ENCODE measurements at places on chromosomes 7 and 10.

- DNase-seq: no peak
Observed at GRCh38 chr10:110546077-110546476, 21.4 kb upstream of the SMC3 start.

- DNase-seq: no peak
Observed at GRCh38 chr10:95756809-95757684, 1.1 kb downstream of the ENTPD1 start.

DNA sequence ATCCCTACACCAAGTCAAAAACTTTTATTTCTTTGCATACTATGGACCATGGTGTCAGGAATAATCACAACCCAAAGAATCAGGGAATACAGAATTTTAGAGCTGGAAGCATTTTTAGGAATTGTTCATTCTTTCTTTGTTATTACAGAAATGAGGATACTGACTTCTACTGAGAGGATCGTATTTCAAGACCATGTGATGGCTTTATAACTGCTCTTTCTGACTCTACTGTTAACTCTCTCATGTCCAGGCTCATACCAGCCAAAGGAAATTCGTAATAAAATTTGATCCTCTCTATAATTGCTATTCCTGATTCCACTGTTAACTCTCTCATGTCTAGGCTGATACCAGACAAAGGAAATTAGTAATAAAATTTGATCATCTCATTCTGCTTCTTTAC is 1050.9 kb upstream of the C7orf33 start:
- no peak for DNase-seq

DNA sequence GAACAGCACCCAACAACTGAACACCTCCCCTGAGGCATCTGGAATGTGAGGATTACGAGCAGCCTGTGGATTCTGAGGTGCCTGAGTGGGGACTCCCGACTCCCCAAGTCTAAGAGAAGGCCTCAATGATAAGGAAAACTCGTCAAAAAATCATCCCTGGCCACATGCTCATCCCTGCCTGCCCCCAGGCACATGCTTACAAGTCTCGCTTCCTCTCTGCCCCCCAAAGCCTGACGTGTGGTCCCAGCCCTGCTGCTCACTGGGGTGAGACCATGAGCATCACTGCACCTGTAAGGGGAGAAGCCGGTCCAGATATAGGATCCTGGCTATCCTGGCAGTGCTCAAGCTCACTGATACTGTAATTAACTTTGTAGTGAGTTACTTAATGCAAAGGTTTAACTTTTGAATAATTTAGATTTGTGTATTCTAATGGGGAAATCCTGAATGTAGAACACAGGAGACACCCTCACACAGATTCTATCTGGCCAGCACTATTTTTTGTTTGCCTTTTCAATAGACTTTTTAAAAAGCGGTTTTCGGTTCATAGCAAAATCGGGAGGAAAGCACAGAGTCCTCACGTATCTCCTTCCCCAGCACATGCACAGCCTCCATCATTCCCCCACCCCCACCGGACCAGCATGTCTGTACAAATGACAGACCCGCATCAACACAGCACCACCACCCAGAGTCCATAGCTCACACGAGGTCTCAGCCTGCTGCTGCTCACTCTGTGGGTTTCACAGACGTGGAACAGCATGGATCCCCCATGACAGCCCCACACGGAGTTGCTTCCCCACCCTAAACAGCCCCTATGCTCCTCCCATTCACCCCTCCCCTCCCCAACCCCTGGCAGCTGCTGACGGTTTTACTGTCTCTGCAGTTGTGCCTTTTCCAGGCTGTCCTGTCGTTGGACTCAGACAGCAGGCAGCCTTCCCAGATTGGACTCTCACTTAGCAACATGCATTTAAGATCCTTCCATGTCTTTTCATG is 167.9 kb downstream of the DIP2C start:
- peak; percentile 60 for DNase-seq

GRCh38 chr10:121624836-121625486 is 26.7 kb upstream of the FGFR2 start:
- DNase-seq: no peak

DNA sequence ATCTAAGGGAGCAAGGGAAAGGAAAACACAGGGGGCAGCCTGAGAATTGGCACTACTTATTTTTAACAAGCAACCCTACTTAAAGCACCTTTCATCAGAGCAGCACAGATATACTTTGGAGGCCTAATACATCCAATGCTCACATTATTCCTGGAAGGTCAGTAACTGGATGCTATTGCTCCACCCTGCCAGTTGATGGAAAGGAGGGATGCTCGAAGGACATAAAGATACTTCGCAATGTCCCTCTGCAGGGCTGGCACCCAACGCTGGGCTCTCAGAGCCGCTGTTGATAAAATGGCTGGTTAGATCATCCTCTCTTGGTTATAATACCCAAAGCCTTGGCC is 307.9 kb upstream of the AOAH start:
- DNase-seq: no peak

DNA sequence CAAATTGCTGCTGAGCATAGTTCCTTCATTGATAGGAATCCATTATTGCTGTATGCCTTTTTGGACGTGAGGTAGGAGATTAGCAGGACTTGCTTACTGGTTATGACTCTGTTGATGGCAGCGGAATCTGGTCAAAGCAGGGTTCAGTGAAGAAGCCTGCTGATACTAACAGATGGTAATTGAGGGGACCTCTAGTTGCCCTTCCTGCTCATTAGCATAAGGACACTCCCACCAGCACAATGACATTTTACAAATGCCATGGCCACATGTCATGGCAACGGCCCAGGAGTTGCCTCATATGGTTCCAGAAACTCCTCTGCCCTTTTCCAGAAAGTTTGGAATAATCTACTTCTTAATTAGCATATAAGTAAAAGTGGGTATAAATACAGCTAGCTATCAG is 417.5 kb downstream of the CDC14C start:
- no peak for DNase-seq

GRCh38 chr10:102411341-102412255 is 7.0 kb downstream of the PSD start:
- no peak for DNase-seq

- DNase-seq: no peak
Observed at GRCh38 chr10:5440206-5440605, 27.8 kb downstream of the NET1 start.
